ENCODE measurements at places on chromosomes 5 and 9. TPM values are rescaled to one million over a fixed set of nuclear protein-coding genes. Genes with fewer than 3 reads are reported as not detected.

- peak; percentile 81 for DNase-seq
Observed at GRCh38 chr5:172943283-172943841, 15.9 kb upstream of the RPL26L1 start.

DNA sequence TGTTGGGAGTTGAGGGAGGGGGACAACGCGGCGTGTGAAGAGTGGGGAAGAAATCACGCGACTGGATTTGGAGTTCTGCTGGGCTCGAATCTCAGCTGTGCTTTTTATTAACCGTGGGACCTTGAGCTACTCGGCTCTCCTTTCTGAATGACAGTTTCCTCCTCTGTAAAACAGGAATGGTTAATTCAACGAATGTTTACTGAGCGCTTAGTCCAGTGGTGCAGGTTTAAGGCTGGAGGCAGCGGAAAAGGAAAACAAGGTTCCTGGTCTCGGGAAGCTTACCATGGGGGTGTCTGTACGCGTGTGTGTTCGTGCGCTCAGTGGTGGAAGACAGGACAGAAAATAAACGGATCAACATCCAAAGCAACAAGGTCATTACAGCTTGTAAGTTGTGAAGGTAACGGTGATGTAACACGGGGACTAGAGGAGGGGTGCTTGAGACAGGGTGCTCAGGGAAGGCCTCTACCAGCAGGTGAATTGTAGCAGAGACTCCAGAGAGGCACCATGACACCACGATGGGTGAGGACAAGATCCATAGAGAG lies 277 bp downstream of the EIF4E1B start:
- no peak for DNase-seq

DNA sequence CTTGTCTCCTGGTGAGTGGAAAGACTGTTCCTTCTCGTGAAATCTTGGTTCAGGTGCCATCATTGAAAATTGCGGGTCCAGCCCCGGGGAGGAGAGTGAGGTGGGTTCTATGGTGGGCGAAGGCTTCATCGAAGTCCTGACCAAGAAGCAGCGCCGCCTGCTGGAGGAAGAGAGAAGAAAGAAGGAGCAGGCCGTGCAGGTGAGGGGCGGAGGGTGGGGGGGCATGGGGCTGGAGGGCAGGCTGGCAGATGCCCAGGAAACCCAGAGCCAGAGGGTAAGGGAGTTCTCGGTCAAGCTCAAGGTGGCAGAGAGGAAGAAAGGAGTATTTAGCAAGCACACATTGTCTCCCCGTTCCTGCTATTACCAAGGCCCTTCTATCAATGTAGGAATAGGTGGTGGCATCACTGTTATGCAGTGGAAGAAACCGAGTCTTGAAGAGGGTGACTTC lies 24.3 kb upstream of the POMT1 start:
- DNase-seq: no peak

DNA sequence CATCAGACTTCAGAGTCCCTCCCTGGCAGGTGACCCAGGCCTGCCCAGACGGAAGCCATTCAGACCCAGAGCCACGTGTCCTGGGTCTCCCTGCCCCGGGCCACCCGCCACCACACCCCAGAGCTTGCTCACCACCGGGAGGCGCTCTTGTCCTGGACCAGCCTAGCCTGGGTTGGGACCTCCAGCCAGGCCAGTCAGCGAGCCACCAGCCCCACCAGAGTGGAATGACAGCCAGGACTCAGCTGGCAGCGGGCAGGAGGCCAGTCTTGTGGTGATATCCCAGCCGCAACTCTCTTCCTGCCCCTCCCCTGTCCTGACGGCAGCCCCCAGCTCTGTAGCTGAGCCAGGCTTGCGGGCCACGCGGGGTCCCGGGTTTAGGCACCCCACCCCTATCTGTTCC lies 1.7 kb upstream of the PTGDS start:
- peak; percentile 45 for DNase-seq

DNA sequence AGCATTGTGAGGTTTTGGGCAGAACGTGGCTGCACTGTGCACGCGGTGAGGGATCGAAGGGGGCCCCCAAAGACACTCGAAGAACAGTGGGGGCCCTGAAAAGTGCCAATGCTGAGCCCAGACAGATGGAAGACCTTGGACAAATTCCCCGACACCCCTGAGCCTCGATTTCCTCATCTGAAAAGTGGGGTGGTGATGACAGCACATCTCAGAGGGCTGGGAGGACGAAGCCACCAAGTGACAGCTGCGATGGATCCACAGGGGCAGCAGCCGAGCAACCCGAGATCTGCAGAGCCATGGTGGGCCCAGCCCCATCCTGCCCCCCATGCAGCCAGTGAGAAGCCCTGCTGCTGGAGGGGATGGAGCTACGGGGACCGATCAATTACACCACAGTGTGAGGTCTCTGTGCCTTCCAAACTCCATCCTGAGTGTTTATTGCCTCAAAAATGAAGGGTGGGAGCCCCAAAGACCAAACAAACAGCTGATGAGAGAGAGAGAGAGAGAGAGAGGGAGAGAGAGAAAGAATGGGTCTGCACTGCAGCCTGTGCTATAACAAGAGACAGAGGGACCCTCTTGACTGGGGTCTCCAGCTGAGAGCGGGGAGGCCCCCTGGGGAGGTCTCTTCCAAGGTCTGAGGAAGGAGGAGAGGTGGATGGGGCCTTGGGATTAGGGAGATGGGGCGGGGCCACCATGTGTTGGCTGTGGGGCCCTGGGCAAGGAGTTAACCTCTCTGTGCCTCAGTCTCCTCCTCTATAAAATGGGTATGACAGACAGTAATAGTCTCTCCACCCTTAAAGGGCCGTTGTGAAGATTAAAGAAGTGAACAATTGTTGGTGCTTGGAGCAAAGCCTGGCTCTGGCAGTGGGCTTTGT lies 134.4 kb upstream of the IER5L start:
- DNase-seq: no peak

DNA sequence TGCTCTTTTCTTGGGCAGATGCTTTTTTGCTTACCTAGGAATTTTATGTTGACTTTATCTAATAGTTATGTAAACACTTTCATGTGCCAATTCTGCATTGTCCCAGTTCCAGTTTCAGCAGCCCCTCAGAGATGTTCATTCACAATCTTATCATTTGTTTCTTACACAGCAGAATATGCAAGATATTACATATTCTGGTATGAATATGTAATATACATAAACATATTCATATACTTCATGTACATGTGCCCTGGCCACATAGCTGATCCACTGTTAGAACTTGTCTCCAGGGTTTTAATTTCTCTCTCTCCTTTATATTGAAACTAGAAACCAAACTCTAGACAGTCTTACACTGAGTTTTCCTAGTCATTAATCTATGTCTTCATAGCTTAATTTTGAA lies 90.2 kb upstream of the PARP8 start:
- DNase-seq: no peak

DNA sequence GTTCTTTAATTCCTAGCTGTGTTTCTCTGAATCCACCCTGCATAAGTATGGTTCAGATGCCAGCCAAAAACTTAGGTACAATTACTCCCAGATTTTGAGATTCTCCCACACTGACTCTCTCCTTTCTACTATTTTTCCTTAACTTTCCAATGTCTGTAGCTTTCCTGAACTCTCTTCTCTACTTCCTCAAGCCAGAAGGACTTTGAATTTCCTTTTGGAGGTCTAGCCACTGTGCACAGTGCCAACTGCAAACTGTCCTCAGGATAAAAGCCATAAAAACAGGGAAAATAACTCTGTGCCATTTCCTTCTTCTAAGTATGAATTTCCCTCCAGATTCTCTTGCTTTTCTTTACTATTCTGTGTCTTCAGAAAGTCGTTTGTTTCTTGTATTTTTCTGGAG lies 157.2 kb downstream of the AP3B1 start:
- no peak for DNase-seq

GRCh38 chr5:178762960-178763359 lies 32.5 kb upstream of the ZNF354A start:
- DNase-seq: no peak

DNA sequence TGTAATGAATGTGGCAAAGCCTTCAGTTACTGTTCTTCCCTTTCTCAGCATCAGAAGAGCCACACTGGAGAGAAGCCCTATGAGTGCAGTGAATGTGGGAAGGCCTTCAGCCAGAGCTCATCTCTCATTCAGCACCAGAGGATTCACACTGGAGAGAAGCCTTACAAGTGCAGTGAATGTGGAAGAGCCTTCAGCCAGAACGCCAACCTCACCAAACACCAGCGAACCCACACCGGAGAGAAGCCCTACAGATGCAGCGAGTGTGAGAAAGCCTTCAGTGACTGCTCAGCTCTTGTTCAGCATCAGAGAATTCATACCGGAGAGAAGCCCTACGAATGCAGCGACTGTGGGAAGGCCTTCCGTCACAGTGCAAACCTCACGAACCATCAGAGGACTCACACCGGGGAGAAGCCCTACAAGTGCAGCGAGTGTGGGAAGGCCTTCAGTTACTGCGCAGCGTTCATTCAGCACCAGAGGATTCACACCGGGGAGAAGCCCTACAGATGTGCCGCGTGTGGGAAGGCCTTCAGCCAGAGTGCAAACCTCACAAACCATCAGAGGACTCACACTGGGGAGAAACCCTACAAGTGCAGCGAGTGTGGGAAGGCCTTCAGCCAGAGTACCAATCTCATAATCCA lies 6.8 kb downstream of the RPL12 start:
- DNase-seq: peak; percentile 29

DNA sequence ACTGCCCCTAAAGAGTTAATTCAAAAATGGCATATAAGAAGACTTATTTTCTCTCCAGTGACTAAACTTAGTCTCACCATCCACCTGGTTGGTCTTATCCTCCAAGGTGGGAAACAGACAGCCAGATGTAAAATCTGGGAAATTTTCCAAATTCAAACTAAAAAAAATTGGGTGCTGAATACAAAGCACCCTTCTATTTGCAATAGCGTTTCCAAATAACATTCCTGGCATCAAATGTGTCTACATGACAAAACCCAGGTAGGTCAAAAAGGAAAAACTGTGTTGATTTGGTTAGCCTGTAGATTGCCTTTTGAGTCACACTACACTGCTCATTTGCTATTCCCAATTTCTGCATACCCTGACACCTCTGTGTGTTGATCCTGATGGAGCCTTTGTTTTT lies 252.2 kb downstream of the NR2F1-AS1 start:
- DNase-seq: no peak

- DNase-seq: no peak
Observed at GRCh38 chr5:87411586-87411972, 1.2 kb downstream of the CCNH start.

GRCh38 chr5:98709681-98710080 lies 63.8 kb upstream of the RGMB start:
- no peak for DNase-seq

DNA sequence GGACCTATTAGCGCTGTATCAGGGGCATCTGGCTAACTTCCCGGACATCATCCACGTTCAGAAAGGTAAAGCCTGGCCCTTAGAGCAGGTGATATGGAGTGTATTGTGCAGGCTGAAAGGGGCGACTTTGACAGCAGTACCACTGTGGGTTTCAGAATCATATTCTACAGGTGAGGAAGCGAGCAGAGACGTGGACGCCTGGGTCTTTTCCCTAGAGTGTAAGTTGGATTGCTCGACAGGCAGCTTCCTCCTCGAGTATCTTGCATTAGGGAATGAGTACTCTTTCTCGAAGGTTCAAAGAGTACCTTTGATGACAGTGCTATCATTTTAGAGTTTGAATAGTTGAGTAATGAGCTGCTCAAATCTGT lies 1.9 kb downstream of the SNX18 start:
- no peak for DNase-seq

- DNase-seq: peak; percentile 33
Observed at GRCh38 chr5:78587775-78588291, 60.7 kb downstream of the LHFPL2 start.

DNA sequence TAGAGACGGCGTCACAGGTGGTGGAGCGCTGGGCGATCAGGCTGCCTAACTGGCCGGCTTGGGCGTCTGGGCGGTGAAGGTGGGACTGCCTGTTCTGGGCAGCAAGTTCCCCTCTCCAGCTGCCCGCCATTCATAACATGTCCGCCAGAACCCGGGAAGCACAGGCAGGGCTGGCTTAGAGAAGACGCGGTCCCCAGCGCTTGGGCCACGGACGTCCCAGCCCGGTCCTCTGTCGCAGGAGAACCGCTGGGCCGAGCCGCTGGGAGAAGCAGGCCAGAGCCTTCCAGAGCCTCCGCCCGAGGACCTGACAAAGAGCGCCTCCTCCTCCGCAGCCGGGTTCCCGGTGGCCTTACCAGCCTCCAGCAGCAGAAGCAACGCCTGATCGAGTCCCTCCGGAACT lies 15.2 kb upstream of the HAND1 start:
- DNase-seq: no peak

DNA sequence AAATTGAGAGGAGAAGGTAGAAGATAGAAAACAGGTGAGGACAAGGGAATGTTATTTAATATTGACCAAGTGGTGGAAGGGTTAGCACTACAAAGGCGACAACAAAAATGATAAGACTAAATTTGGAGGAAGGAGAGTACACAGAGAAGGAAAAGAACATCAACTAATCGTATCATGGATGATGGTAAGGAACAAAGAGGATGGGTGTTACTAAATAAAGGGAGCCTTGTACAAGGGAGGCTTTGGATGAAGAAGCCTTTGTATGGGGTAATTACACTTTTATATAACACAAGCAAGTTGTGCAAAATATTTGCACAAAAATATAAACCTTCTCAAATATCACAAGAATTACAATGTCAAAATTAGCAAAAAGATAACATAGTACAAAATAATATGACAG lies 125.7 kb downstream of the ZNF608 start:
- DNase-seq: no peak

- DNase-seq: peak; percentile 58
Observed at GRCh38 chr5:111734013-111734412, 23.0 kb downstream of the NREP start.

- DNase-seq: no peak
Observed at GRCh38 chr9:127550751-127551150, 61.3 kb upstream of the STXBP1 start.

Gene EEIG1
- 6.8 TPM for total RNA-seq

Gene LTC4S
- total RNA-seq: 1.2 TPM

Gene C7
- total RNA-seq: not detected

Gene PNPLA7
- total RNA-seq: 0.21 TPM

Gene MELK
- 62.7 TPM for total RNA-seq

Gene CDX1
- not detected for total RNA-seq

Gene CORO2A
- 9.2 TPM for total RNA-seq

Gene NOL8
- total RNA-seq: 31.5 TPM
